Tongue (tissue), 3 donors: ENCODE measurements at places on chromosomes 6 and 20.
A peak's percentile ranks its signal among the peaks of the same experiment; 100 is the strongest.

DNA sequence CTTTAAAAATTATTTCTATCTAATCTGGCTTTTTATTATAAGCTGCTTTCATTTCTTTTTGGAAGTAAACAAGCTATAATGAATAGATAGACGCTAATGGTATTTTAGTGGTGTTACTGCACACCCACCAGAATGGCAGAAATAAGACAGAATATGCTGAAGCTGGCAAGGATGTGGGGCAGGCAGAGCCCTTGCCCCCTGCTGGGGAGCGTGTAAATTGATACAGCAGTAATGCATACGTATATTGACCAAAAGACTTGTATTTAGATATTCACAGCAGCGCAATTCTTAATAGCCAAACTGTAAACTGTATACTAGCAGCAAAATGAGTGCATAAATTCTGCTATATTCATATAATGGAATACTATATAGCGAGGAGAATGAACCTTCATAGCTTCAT, 35.3 kb downstream of the TMEM181 start:
- no peak for DNase-seq

DNA sequence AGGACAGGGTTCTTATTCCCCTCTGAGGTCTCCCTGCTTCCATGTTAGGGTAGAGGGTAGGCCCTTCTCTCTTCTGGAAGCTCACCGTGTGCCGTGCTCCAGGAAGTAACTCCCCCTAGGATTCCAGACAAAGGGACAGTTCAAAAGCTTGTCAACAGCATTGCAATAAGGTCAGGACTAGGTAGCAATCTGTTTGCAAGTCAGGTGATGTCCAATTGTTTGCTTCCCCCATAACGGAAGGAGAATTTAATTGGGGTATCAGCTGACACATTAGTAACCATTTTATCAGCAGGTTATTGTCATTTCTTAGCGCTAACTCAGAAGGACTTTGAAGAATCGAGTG, 41.9 kb downstream of the SYNJ2 start:
- DNase-seq: no peak

- DNase-seq: peak; percentile 76
These were observed 48.6 kb downstream of the BFSP1 start for GRCh38 chr20:17482536-17482935.

DNA sequence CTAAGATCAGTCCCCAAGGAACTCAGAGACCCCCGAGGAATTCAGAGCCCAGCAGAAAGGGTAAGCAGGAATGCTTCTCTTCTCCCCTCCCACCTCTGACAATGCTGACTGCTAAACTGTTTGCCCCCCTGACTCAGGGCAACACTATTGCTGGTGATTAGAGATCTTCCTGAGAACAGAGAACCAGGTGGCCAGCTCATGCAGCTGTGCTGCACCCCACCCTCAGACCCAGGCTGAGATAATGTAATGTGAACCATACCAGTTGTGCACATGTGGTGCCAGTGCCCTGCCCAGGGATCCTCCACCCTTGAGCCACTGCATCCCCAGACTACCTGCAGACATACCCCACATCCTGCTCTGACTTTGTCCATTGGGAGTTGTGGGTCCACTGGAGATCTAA, 139.1 kb upstream of the ARG1 start:
- DNase-seq: peak; percentile 6

DNA sequence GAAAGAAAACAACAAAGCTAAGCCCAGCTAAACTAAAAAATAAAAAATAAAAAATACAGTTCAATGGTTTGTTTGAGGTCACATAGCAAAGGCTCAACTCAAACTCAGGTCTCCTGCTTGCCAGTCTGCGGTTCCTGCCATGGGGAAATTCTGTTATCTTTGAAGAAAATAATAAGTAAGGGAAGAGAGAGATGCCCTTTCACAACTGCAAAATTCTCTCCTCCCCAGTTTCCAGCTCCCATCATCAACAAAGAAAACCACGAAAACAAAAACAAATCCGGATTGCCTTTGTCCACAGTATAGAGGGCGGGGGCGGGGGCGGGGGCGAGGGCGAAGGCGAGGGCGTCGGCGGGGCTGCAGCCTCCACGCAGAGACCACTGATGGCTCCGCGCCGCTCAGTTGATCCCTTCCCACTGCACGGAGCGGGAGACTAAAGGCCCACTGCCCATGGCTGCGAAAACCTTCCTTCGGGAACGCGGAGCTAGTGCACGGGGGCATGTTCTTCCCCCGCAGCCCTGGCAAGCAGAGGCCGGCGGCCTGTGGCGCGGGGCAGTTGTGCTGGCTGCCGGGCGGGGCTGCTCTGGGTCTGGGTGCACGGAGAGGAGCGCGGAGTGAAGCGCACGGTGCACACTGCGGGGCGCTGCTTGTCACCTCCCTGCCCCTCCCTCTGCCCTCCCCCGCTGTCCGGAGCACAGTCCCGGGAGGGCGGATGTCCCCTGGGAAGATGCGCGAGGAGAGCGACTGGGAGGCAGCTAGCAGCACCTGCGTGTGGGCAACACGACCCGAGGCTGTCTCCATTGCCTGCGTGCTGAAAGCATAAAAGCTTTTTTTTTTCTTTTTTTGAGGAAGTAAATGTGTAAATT, 54.1 kb upstream of the TPD52L1 start:
- peak; percentile 65 for DNase-seq

- no peak for DNase-seq
These were observed 2.1 kb upstream of the PTCHD4 start for GRCh38 chr6:48113130-48113529.

DNA sequence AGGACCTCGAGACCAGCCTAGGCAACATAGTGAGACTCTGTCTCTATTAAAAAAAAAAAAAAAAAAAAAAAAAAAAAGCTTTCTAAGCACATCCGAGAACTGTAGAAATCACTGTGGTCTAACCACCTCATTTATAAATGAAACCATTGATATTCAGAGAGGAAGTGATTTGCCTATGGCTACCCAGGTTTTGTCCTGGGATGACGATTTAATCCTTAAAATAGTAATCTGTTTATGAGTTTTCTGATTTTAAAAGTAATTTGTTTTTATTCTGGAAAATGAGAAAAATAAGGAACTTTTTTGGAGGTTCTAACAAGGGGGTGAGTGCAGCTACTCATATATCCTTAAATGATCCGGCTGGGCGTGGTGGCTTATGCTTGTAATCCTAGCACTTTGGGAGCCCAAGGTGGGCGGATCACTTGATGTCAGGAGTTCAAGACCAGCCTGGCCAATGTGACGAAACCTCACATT, 6.5 kb upstream of the BTN3A2 start:
- no peak for DNase-seq

DNA sequence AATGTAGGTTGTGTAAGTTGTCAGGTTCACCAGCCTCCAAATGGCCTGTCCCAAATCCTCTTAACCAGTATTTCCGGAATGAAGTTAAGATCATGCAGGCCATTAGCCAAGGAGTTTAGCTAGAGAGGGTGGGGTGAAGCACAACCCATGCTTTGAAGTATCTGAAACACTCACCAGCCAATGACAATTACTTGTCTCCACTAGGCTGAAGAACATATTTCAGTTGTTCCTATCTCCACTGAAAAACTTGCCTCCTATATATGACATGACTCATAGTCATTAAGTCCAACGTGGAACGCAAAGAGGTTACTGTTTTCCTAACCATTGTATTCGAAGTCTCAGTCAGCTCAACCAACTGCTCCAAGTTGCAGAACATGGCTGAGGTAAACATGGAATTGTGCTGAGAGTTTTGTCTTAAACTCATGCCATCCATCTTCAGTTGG, 37.4 kb upstream of the TNFAIP3 start:
- no peak for DNase-seq

- no peak for DNase-seq
These were observed 155.2 kb upstream of the KHDRBS2 start for GRCh38 chr6:62441182-62441581.

DNA sequence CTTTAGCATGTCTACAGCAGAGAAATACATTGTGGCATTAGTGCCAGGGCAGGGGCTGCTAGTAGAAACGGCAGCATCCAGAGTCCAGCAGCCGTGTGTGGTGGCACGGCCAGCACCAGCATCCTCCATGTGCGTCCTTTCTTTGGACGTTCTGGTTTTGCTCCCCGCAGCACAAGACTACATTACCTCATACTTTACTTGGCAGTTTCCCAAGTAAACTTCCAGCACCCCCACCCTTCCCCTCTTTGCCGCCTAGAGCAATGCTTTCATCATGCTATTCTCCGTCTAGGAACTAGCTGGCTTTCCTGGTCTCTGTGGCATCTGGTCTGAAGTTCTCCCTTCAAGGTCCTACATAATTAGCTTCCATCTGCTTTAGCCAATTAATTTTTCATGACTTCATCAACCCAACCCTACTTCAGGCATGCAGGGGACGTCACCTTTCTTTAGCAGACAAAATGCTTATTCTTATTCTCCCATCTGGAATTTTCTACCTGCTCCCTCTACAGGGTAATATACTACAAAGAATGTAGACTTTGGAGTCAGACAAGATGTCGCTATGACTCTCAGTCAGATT, 67.6 kb downstream of the BLOC1S5 start:
- DNase-seq: peak; percentile 73

GRCh38 chr6:131967948-131968347, 16.8 kb upstream of the CCN2 start:
- DNase-seq: no peak

GRCh38 chr6:35790683-35791082, 6.4 kb downstream of the CLPS start:
- no peak for DNase-seq

- peak; percentile 39 for DNase-seq
These were observed 60.9 kb downstream of the IRF4 start for GRCh38 chr6:452301-453067.

- no peak for DNase-seq
These were observed 12.4 kb upstream of the NPBWR2 start for GRCh38 chr20:64119681-64120341.

DNA sequence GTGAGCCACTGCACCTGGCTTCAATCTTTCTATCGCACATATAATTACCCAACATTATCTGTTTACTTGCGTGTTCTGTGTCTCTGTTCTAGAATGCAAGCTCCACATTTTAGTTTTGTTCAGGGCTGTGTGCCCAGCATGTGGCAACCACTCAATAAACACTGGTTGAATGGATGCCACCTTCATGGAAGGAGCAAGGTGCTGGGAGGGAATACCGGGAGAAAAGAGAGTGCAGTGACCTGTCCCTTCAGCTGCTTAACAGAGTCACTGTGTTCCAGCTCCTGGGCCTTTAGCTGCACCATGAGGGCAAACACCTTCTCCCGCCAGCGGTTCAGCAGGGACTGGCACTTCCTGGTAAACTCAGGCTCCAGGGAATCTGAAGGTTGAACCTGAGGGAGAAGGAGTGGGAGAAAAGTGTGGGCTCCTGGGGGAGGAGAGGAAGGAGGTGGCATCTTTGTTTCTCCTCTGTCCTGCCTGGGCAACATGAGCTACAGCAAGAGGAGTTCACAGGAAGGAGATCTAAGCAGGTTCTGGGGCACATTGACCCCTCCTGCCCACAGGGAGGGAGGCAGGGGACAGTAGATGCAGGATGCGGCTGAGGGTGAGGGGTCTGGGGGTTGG, 7.7 kb downstream of the CCHCR1 start:
- no peak for DNase-seq

GRCh38 chr20:58709013-58709702, 16.6 kb downstream of the NPEPL1 start:
- DNase-seq: no peak

GRCh38 chr6:105642708-105643107, 239.8 kb upstream of the PREP start:
- DNase-seq: peak; percentile 2

DNA sequence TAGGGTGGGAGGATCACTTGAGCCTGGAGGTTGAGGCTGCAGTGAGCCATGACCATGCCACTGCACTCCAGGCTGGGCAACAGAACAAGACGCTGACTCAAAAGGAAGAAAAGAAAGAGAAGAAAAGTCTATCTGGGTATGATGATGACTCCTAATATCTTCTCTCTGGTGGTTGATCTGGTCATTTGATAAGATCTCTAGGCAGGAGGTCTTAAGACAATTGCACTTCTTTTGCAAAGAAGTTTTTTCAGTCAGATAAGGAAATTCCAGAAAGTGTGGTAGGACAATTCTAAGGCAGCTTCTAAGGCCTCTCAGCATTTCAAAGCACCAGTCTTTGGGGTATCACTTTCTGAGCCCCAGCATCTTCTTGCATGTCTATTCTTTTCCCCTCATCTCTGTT, 7.7 kb upstream of the AIF1 start:
- no peak for DNase-seq

DNA sequence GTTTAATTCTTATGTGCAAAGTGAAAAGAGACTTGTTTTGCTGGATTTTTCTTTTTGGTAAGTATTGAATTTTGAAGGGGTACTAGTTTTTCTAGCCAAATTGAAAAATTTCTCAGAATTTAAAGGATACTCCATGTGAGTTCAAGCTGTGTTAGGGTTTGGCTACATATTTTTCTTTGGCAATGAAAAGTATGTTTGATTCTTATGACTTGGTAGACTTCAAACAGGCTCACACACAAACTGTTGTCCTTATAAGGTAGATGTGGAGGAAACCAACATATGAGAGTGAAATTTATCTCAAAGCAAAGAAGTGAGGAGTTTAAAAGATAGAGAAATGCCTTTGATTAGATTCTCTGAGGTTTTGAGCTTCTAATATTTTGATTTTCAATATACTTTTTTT, 356.7 kb downstream of the BCKDHB start:
- no peak for DNase-seq

DNA sequence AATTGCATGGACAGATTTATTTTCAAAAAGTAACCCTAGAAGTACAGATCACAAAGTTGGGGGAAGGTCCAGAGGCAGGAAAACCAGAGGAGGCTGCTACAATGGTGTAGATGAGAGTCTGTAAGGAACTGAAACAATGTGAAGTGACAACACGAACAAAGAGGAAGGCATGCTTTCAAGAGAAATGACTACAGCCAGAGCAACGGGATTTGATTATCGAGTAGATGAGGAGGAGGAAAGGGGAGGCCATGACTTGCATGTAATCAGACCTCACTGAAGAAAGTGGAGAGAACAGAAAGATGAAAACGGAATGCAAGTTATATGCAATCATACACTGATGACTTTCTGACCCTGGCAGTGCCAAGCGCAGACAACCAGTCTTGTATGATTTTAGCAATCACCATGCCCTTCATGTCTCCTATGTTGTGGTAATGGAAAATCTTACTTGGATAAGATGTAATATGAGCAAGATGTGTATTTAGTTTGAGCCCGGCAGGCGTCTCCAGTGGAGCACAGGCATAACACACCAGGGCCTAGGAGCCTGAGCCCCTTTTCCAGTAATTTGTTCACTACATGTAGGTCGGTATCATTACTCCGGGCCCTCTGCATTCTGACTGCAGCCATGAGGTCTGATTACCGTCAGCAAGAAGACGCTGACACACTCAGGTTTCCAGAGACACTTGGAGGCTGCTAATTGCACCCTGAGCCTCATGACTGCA, 34.0 kb upstream of the FAM83C start:
- DNase-seq: no peak

- DNase-seq: peak; percentile 49
These were observed 76.4 kb downstream of the EYA2 start for GRCh38 chr20:46970937-46971630.

DNA sequence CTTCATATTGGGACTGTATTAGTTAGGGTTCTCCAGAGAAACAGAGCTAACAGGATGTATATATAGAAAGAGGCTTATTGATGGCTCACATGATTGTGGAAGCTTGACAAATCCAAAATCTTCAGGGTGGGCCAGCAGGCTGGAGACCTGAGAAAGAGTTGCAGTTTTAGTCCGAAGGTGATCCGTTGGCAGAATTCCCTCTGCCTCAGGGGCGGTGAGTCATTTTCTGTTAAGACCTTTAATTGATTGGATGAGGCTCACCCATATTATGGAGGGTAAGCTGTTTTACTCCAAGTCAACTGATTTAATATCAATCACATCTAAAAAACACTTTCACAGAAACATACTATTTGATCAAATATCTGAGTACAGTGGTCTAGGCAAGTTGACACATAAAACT, 113.6 kb downstream of the FLRT3 start:
- no peak for DNase-seq
